Amniotic stem cell (primary cell): ENCODE measurements at places on chromosomes 13 and 19.
A peak's percentile ranks its signal among the peaks of the same experiment; 100 is the strongest.

- no peak for DNase-seq
Measured at GRCh38 chr13:100399455-100399854, 189.1 kb downstream of the GGACT start.

- DNase-seq, result no peak
Measured at GRCh38 chr13:112742583-112742982, 52.7 kb downstream of the ATP11A start.

GRCh38 chr19:58304748-58305064, 471 bp upstream of the ERVK3-1 start:
- no peak for DNase-seq

DNA sequence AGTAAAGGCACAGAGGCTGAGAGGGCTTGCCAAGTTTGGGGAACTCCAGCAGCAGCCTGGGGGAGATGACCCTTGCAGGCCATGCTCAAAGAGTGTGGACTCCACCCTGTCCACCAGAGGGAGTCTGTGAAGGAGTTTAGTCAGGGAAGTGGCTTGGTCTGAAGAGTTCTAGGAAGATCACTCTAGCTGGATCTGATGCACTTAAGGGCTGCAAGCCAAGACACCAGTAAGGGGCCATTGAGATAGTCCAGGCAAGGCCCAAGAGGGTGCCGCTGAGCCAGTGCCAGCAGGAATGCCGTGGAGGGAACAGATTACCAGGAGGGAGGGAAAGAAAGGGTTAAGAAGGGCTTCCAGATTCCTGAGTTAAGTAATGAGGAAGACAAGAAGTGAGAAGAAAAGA, 68.7 kb downstream of the ZAR1L start:
- peak; percentile 31 for DNase-seq
